ENCODE measurements at places on chromosomes 12 and 14.
A peak's percentile ranks its signal among the peaks of the same experiment; 100 is the strongest.

DNA sequence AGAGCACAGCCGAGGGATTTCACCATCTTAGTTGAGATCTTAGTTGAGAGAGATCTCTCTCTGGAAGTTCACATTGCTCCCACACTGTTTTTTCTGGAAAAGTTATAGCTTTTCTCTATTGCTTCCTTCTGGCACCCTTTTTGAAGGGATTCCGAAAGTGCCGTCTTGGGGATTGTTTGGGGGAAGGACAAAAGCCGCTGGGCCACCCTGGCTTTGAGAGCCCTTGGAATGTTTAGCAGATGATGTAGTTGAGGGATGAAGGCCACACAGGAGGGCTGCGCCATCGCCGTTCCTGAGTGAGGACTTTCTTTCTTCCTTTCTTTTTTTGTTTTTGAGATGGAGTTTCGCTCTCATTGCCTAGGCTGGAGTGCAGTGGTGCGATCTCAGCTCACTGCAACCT is 17.7 kb downstream of the PLEKHG3 start:
- DNase-seq: no peak

DNA sequence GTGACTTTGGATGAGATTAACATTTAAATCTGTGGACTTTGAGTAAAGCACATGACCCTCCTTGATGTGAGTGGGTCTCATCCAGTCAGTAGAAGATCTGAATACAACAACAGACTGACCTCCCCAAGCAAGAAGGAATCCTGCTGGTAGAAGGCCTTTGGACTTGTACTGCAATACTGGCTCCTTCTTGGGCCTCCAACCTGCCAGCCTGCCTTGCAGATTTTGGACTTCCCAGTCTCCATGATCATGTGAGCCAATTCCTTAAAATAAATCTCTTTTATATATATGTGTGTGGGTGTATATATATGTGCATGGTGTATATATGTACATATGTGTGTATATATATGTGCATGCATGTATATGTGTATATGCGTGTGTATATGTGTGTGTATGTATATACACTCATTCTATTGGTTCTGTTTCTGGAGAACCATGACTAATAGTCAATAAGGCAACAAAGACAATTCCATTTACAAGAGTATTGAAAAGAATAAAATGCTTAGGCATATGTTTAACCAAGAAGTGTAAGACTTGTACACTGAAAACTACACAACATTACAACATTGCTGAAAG is 183.8 kb downstream of the STXBP6 start:
- no peak for DNase-seq

DNA sequence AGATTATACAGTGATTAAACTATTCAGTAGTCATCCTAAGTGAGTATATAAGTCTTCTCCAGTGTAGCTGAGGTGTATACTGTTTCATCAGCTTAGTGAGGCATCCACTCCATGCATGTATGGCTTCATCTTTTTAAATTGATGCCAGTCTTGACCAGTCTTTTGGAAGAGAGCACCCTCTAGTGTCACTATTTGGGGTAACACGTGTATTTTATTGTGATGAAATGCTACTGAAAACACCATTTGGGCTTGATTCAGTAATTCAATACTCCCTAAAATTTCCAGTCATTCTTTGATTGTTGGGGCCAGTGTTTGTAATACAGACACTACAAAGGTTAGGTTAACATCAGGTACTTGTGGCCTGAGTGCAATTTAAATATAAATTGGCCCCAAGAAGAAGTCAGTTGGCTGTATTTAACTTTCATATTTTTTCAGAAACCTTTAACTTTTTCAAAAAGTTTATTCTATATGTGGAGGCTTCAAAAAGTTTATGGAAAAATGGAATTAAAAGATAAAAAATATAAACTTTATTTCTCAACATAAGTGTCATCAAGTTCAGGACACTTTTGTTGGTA is 35.3 kb downstream of the MIPOL1 start:
- no peak for DNase-seq

- DNase-seq: no peak
Measured at GRCh38 chr12:1373901-1374735, 220.3 kb downstream of the FBXL14 start.

DNA sequence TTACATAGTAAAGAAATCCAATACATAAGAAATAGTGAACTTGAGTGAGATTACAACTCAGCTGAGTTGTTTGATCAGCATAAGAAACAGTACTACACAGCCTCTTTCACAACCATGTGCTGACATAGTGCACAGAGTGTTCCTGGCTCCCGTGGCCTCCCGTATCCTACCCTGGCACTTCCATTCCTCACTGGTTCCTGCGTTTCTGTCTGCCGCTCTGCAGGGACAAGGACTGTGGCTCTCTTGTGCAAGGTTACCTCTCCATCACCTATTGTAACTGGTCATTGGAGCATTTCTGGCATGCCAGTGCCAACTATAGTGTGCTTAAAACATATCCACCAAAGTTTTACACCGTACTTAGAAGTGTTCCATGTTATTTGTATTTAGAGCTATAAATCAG is 46.3 kb upstream of the PCED1B start:
- DNase-seq: peak; percentile 12

Data from WTC11 (cell line).